ENCODE measurements at places on chromosomes 11 and 22.

DNA sequence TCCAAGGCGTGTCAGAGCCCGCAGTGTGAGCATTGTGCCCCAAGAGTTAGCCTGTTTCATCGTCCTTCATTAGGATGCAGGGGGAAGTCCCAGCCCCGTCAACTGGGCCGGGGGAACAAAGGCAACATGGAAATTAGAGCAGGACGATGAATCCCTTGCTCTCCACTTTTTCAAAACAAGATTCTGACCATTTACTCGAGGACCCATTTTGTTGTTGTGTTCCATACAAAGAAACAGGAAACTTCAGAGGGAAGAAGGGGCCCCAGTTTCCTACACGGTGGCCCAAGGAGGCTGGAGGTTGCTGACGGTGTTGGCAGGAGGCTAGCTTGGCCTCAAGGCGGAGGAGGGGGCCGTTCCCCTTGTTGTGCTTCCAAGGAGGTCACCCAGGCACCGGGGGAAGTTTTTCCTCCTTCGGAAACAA is 44.0 kb upstream of the SLC1A2 start:
- DNase-seq, result no peak

DNA sequence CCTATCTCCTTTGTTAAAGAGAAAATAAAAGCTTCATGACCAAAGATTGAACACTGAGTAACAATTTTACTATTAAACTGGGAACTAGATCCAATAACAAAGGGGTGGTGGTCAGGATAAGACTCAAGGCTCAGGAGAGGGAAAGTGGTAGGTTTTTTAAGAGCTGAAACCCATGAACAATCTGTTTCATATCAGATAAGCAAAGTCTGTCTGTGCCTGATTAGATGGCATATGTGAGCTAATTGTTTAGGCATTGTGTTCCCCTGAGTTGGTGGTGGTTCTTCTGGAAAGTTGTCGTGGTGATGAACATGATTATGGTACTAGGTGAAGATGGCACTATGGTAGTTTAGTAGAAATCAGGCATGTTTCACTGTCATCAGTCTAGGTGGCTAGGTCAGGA is 24.4 kb downstream of the USP47 start:
- no peak for DNase-seq

GRCh38 chr22:23579870-23580575 is at the start of gene IGLL1:
IGLL1 (minus strand) TSS chr22:23580290; CDS start chr22:23580190, 100 bp downstream.
- no peak for DNase-seq

GRCh38 chr22:17627961-17628405 is 566 bp downstream of the ATP6V1E1 start:
- DNase-seq, result no peak

GRCh38 chr22:48968201-48968959 is 859.3 kb downstream of the BRD1 start:
- DNase-seq, result peak; percentile 30

DNA sequence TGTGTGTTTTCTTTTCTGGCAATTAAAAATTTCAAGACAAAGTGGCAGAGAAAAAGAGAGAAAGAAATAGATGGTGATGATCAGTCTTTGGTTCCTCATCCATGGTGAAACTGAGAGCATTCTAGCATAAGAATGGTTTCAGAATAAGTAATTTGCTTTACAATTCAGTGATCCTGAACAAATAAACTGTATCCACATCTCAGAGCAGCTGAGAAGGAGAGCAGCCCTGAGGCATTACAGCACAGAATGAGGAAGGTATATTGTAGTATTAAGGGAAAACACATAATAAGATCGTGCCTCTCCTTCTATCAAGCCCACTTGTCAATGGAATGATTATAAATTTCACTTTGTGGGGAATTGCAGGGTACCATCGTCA is 17.4 kb downstream of the LUZP2 start:
- no peak for DNase-seq

DNA sequence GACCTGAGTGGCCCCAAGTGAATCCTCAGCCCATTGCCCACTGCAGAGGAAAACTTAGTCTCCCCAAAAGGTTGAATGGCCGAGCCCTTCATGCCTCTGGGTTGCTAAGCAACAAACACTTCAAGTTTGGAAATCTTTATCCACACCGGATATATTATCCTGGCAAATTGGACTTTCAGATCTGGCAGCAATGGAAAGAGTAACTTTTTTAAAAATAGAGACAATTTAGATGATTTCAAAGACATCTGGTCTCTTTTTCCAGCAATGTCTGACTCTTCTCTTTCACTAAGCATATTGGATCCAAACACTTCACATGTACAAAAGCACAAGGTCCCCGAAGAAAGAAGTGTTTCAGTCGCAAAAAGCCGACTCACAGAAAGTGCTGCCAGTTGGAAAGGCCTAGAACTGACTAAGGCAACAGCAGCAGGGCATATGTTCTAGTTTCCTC is 505.3 kb downstream of the SOX6 start:
- no peak for DNase-seq

DNA sequence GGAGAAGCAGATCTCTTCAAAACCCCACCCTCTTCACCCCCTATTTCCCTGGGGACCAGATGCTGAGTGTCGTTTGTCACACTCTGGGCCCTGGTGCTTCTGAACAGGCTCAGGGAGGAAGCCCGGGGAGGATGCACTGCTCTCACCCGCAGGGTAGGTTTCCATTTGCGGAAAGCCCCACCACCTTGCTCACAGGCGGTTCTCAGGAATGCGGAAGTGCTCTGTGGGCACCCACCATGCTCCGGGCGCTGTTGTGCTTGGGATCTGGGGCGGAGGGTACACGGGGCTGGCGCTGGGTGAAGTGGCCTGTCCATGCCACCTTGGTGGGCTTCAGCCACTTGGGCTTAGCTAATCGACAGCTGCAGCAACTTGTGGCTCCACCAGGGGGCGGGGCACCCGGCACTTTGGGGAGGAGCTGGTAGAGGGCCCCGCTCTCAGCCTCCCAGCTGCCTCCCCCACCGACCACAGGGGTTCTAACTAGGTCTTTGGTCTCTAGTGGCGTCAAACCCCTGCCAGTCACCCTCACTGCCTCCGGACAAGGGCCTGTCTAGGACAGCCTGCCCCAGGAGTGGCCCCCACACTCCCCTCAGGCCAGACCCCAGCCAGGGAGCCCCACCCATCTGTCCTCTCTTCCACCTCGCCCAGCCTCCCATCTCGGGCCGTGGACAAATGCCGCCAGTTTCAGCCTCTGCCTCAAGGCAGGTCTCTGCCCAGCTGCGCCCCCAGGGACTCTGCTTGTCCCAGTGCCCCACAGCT is 7.4 kb downstream of the NDUFV1 start:
- peak; percentile 24 for DNase-seq

- no peak for DNase-seq
Measured at GRCh38 chr11:92769112-92769511, 200.3 kb upstream of the MTNR1B start.

- DNase-seq, result no peak
Measured at GRCh38 chr11:92855607-92856405, 113.6 kb upstream of the MTNR1B start.

DNA sequence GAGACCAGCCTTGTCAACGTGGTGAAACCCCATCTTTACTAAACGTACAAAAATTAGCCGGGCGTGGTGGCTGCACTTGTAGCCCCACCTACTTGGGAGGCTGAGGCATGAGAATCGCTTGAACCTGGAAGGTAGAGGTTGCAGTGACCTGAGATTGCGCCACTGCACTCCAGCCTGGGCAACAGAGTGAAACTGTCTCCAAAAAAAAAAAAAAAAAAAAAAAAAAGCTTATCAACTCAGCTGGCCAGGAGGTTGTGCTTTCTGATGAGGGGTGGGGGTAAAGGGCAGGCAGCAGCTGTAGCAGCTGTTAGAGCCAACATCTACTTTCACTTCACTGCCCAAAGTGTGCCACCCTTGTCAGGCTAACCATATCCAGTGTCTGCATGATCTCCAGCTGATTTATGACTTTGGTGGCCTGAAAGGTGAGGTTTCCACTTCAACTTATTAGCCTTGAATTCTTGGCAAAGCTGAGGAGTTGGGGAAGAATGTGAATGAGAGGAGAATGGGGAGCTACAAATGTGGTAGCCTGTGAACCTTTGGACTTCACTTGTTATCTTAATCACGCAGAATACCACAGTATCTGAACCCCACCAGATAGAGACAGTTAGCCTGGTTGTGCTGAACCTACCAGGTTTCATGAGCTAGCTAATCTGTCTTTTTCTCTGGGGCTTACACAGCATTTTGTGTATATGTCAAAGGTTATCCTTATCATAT is 19.6 kb downstream of the RNF121 start:
- no peak for DNase-seq

GRCh38 chr11:100866453-100866852 is 179.4 kb downstream of the ARHGAP42 start:
- DNase-seq, result no peak

GRCh38 chr22:28441720-28442263 is 237.8 kb downstream of the TTC28 start:
- no peak for DNase-seq

DNA sequence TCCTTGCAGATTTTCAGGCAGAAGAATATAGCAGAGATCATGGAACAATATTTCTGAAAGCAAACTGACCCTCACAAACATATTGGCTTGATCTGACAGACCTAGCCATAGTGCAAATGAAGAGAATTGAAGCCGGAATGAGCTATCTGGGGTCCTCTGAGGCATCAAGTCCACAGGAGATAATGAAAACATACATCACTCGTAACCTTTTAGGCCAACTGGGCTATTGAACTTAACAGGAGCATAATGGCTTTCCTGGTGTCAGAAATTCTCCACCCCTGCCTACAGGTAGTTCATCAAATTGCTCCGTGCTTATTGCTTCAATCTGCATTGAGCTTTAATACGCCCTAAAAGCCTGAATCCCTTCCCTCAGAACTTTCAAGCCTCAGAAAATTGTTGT is 1414.6 kb upstream of the TENM4 start:
- no peak for DNase-seq

- no peak for DNase-seq
Measured at GRCh38 chr11:19595499-19595839, 117.2 kb upstream of the NAV2 start.

GRCh38 chr22:22558972-22559603 is at the start of gene PRAME:
PRAME (minus strand) TSS chr22:22559265; CDS start chr22:22556832, 2,433 bp downstream.
- peak; percentile 54 for DNase-seq

GRCh38 chr11:26792941-26793340 is 71.1 kb upstream of the SLC5A12 start:
- DNase-seq, result no peak

DNA sequence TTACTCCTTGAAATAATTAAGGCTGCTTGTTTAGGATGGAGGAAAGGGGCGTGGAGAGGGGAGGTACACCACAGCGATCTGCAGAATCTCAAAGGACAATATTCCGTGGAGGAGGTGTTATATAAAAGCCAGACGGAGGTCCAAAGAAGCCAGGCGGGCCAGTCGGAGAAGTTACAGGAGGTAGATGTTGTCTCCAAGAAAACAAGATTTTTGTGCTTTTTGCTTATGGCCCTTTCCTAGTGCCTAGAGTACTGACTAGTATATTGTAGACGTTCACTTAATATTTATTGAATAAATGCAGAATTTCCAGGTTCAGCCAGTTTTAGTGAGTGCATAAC is 761 bp downstream of the ZDHHC13 start:
- no peak for DNase-seq

- no peak for DNase-seq
Measured at GRCh38 chr22:45314054-45314721, 4.5 kb downstream of the FAM118A start.

- no peak for DNase-seq
Measured at GRCh38 chr22:41485033-41485432, 16.1 kb downstream of the ACO2 start.

GRCh38 chr22:25482091-25482760 is 82.2 kb upstream of the GRK3 start:
- no peak for DNase-seq

DNA sequence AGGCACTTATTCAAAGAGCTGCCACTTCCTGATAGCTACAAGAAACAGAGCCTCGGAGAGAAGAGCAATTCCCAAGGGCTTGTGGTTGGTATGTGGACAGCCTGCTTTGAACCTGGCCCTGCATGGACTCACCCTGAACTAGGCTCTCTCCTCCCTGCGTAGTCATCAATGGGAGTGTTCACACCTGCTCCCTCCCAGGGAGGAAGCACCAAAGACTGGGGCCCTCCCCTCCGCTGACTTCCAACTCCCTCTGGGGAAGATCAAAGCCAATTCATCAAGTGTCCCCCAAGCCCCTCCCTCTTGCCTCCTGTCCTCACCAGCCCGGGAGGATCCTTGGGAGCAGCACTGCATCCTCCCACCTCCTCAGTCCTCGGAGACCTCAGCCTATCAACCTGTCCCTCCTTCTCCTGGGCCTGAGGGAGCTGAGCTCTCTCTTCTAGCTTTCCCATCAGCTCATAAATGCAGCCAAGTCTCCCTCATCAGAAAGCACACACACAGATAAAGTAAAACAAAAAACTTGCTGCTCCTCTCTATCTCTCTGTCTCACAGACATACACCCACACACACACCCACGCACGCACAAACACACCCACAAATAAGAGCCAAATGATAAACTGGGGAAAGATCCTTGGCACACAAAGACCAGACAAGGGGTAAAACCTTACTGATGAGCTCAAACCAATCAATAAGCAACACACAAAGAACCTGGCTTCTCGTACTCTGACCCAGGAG is 3.3 kb downstream of the A4GALT start:
- no peak for DNase-seq

DNA sequence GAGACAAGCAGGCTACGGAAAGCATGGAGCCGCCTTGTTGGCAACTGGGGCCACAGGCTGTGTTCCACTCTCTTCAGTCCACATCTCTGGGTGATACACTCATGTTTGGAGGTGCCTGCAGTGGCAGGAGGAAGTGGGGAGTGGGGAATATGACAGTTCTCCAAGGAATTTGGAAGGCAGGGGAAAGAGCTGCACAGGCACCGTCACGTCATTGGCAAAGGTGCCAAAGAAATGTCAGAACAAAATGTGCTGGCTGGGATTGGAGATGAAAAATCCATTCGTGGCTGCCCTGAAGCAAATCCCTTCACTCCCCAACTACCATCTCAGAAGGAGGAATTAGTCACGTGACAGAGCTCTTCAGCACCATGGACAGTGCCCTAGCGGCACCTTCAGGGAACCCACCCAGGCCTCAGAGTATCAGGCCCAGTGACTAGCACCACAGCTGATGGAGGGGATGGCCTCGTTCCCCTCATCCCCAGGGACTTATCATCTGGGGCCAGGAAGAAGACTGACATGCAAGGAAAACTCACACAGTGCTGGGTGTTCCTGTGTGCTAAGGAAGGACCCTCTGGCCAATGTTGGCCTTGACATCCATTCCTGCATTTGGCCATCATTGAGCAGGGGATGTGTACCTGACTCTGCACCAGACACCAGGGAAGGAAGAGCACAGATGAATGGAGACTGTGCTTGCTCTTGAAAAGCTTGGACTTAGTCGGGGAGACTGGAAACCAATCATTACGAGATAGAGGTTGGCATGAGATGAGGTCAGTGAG is 48.5 kb upstream of the PRDM11 start:
- DNase-seq, result no peak

Data from NCI-H345 (cell line).